Activated naive CD8-positive, alpha-beta T cell treated with anti-CD3 and anti-CD28 coated beads for 36 hours (primary cell): ENCODE measurements at places on chromosomes 4 and X.

DNA sequence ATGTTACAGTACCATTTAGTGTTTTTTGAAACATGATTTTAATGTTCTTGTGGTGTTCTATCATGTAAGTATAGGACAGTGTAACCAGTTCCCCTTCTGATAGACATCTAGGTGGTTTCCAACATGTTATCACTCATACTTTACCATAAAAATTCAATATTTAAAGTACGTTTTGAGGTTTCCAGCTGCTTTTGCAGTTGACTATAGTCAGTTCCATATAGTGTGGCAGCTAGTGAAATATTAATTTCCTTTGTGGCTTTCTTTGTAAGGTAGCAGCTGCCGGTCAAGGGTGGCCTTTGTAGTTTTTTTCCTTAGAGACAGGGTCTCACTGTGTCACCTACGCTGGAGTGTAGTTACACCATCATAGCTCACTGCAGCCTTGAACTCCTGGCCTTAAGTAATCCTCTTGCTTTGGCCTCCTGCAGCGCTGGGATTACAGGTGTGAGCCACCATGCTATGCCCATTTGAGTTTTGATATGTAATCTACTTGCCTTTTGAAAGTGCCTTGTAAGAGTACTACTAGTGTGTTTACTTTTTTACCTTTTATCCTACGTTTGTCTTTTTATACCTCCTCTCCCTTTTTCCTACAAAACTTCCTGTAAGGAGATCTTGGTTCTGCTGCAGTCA lies 63.0 kb downstream of the ARHGAP10 start:
- no peak for DNase-seq

- no peak for DNase-seq
These were observed 30.9 kb downstream of the FAM9C start for GRCh38 chrX:13013363-13014110.

DNA sequence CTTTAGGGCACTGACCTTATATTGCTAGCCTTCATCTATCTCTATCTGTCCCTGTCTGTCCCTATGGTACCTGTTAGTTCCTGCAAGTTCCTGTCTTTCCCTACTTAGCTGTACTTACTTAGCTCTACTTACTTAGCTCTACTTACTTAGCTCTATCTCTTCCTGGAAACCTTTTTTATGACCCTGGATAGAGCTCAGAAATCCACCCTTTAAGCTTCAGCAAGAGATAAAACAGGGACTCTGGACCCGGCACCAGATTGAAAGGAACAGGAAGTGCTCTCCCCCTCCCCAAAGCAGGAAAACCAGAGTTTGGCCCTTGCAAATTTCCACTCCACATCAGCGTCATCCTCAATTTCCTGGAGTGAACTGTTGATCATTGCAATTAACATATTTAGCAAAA lies 12.3 kb upstream of the IL9R start:
- no peak for DNase-seq

GRCh38 chrX:44061968-44062614 lies 88.9 kb upstream of the NDP start:
- DNase-seq = no peak

DNA sequence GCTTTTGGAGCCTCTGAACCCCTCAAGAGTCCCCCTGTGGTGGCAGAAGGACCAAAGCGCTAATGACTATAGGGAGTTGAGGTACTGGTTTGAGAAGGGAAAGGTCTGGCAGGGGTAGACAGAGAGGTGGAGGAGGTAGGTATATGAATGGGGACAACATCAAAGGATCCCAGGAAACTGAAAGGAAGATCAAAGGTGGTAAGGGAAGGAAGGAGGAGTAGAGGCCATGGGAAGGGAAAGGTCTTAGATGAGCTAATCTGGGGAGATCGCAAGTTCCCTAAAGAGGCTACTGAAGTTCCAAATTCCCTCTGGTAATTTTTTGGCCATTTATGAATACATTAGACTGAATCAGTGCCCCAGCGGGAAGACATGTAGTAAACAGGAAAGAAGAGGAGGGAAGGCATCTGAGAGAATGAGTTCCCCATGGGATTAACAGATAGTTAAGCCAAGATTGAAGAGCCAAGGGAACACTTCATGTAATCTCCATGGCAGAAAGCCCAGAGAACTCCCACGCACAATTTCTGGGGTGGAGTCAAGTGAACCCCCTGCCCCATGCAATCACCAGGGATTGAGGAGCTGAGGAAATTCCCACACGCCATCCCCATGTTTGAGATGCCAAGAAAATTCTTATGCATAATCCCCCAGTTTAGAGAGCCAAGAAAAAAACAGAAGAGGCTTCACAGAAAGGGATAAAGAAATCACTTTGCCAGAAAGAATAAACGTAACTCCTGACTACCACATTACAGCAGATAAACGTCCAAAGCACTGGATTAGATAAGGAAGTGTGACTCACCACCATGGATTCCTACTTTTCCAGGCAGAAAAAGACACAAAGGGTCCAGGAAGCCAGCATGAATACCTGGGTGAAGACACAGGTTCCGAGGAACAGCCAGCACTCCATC lies 25.8 kb downstream of the ZNF630 start:
- DNase-seq = no peak

DNA sequence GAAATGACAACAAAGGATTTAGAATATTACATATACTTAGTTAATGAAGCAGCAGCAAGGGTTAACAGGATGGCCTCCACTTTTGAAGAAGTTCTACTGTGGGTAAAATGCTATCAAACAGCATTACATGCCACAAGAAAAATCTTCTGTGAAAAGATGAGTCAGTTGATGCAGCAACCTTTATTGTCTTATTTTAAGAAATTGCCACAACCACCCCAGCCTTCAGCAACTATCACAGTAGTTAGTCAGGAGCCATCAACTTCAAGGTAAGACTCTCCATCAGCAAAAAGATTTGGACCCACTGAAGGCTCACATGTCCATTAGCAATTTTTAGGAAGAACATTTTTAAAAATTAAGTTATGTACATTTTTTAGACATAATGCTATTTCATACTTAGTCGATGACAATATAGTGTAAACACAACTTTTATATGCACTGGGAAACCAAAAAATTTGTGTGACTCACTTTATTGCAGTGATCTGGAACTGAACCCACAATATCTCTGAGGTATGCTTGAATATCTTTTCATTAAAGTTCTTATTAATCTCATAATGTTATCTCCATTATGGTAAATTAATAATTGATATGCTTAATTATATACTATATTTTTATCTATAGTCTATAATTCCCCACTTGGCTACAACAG lies 81.2 kb downstream of the SPCS3 start:
- no peak for DNase-seq

GRCh38 chr4:151953795-151954372 lies 193.1 kb upstream of the GATB start:
- no peak for DNase-seq

- no peak for DNase-seq
These were observed 1099.5 kb upstream of the INTU start for GRCh38 chr4:126533146-126533805.

- no peak for DNase-seq
These were observed 5.2 kb downstream of the MAEA start for GRCh38 chr4:1294891-1295290.

DNA sequence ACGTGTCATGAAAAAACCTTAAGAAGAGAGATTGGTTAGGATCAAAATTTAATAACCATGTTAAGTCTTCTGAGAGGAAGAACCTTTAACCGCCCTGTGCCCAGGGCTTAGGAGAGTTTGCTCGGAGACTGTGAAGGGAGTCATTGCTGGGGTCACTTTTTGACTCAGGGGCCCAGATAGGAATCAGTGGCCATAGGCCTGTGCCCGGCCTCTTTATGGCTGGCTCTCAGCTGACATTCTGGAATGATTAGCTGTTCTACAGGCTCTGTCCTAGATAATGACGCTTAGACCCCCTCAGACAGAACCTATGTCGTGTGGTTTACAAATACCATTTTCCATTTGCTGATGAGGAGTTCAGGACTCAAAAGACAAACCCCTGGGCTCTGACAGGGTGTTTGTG lies 174.1 kb downstream of the DCLK2 start:
- no peak for DNase-seq

- no peak for DNase-seq
These were observed 55.0 kb downstream of the PHEX start for GRCh38 chrX:22087011-22087557.

DNA sequence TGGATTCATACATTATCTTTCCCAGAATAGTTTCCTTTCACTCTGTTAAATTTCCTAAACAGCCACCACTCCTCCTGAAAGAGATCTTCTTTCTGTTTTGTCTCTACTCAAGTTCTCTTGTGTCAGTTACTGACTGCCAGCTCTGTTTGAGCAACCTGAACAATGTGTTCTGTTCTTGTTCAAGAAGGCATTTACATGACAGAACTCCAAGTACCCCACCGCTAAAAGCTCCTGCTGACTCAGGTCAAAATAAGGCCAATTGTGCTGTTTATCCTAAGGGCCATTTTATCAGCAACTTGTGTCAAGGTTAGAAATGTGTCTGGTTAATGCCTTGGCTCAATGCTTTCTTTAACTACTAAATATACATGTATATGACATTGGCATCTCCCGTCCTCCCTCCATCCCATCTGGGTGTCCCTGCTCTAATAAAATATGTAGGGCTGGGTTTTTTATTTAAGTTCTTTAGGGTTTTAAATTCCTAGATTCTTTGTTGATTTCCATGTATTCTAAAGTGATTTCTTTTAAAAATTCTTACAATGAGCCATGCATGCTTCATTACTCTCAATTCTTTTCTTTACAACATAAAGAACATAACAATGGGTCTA lies 144.3 kb upstream of the PAQR3 start:
- DNase-seq = no peak

- DNase-seq = no peak
These were observed 81.8 kb upstream of the TRPC5 start for GRCh38 chrX:112164420-112164819.

DNA sequence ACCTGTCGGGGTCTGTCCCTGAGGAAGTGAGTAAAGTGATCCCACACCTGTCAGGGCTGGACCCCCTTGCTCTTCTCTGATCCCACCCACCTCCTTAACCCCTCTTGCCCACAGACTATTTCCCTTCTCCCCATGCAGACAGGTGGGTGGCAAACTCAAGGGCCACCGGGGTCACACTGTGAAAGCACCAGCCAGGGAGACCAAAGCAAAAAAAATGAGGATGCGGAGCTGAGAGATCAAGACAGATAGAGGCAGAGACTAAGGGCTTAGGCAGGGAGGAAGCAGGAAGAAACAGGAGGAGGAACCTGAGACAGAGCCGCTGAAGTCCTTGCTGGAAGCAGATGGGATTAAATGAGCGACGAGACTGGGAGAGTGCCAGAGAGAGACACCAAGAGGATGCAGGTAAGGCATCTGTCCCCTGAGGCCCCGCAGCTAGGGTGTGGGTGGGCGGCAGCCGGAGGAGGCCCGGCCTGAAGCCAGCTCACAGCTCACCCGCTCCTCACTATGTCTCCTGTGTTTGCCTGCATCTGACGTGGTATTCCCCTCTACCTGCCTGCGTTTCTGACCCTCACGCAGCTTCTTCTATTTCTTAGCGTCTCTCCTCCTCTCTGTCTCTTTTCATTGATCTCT lies 7.2 kb downstream of the TIMM17B start:
- DNase-seq = no peak

DNA sequence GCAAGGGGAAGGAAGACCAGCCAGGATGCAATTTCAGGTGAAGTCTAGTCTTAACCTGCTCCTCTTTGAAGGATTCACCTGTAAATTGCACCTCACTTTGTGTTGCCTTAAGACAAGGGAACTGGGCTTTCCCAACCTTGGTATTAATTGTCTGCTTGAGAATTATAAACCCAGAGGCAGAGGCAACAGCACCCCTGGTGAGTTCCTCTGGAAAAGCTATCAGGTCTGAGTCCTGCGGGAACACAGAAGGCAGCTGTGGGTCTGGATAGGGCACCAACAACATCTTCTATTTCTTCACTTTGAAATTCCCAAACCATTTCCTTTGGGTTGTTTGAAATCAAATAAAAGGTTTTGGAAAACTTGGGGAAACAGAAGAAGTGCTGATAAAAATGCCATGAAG lies 109.2 kb upstream of the NPY2R start:
- no peak for DNase-seq

GRCh38 chr4:86961605-86962295 lies 26.9 kb downstream of the AFF1 start:
- no peak for DNase-seq

DNA sequence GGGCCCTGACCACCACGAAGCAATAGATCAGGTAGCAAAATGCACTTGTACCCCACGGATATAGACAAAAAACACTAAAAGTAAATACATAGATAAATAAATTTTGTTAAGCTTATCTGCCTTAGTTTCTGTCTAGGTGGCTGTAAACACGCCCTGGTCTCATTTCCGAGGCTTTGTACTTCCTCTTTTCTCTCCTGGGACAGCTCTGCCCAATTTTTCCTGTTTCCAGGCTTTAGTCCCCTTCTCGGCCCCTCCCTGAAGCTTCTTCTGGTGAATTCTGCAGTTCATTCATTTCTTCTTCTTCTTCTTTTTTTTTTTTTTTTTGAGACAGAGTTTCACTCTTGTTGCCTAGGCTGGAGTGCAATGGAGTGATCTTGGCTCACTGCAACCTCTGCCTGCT lies 73.4 kb upstream of the STOX2 start:
- DNase-seq = no peak

DNA sequence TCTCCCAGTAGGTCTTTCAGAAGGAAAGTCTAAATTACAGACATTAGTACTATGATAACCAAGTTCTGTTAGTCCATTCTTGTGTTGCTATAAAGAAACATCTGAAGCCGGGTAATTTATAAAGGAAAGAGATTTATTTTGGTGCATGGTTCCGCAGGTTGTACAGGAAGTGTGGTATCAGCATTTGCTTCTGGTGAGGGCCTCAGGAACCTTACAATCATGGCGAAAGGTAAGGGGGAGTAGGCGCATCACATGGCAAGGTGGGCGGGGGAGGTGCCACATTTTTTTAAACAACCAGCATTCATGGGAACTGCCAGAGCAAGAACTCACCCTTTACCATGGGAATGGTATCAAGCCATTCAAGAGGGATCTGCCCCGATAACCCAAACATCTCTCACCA lies 26.2 kb upstream of the USP46 start:
- DNase-seq = no peak

GRCh38 chr4:177297785-177298391 lies 11.8 kb upstream of the NEIL3 start:
- DNase-seq = no peak

DNA sequence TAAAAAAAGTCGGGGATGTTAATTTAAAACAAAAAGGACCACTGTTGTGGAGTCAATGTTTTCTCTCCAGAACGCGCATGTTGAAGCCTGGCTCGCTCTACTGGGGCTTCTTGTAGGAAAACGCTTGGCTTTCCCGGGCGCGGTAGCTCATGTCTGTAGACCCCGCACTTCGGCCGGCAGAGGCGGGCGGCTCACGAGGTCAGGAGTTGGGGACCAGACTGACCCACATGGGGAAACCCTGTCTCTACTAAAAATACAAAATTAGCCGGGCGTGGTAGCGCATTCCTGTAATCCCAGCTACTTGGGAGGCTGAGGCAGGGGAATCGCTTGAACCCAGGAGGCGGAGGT lies 15.6 kb downstream of the NELFA start:
- no peak for DNase-seq

DNA sequence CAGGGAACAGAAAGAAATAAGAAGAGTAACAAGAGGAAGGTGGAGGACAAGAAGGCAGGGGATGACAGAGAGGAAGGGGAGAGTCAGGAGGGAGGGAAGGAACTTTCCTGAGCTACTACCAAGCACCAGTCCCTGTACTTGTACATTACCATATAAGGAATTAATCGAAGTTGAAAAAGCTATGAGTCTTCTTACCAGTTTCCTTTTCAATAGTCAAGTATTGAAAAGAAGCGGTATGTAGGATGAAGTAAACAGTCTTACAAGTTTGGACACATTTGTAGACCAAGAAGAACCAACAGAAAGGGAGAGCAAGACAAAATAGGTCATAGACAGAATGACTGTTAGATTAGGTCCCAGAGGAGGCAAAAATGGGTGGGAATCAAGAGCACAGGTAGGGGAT lies 629.7 kb upstream of the DIPK2B start:
- no peak for DNase-seq
